ENCODE measurements at places on chromosomes 11 and 22.

DNA sequence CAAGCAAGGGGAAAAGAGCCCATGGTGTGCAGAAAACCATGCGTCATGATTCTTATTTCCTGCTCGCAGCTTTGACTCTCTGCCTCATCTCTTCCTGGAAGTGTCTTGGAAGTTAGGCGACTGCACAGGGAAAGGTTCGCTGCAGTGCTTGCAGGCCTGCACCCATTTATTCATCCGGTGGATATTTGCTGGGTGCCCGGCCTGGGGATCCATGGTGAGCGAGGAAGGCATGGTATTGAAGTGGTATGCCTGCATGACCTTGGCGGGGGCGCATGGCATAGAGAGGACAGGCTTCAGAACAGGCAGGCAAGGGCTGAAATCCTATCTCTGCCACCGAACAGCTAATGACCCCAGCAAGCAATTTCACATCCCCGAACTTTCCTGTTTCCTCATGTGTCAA lies 40.6 kb downstream of the FAM83F start:
- no peak for DNase-seq

DNA sequence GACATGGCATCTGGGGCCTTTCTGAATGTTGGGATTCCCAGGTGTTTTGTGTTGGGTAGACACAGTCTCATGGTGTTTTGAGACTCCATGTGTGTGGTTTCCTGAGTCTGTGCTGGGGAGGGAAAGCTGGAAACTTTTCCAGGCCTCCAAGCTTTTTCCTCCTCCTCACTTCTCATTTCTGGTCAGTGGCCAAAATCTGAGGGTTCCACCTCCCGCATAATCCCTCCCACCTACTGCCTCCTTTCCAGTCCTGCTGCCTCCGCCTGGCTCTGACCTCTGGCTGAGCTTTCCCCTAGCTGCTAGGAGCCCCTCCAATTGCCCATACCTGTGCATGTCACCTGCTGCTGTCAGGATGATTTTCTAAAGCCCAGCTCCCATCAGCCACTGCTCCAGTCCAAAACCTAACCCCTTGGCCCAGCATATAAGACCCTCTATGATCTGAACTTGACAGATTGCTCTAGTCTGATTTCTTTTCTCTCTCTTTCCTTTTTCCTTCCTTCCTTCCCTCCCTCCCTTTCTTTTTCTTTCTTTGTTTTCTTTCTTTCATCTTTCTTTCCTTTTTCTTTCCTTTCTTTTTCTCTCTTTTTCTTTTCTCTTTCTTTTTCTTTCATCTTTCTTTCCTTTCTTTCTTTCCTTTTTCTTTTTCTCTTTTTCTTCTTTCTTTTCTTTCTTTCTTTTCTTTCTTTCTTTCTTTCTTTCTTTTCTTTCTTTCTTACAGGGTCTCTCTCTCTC lies 51.4 kb upstream of the NECTIN1 start:
- DNase-seq: no peak

- no peak for DNase-seq
Measured at GRCh38 chr22:24330636-24331035, 60.0 kb downstream of the SPECC1L start.

DNA sequence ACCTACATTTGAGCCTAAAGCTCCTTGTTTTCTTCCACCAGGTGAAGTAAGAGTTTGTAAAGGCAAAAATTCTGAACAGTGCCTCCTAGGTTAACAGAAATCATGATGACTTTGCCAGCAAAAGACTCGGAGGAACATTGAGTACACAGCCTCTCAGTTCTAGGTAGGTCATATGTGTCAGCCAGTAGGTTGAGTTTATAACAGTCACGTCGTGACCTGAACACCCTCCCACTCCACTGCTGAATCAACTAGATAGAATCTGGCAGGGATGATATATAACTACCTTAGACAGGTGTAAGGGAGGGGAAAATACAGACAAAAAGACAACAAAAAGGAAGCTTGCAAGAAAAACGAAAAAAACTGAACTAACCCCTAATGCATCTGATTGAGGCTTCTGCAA lies 12.8 kb upstream of the ASPHD2 start:
- DNase-seq: no peak

DNA sequence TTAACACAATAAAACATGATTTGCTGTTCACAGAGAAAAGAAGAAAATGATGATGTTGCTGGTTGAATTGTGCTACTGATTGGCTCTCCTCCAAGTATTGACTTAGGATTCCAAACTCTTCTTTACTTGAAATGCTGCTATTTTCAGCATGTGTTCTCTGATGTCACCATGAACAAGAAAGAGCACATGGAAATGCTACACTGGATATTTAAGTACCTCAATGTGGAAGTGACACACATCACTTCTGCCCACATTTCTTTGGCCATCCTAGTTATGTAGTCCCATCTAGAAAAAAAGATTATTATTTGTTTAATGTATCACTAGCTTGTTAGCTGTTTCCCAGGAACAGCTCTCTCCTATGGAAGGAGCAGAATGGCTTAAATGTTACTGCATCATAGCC lies 27.2 kb downstream of the OR52B2 start:
- no peak for DNase-seq

DNA sequence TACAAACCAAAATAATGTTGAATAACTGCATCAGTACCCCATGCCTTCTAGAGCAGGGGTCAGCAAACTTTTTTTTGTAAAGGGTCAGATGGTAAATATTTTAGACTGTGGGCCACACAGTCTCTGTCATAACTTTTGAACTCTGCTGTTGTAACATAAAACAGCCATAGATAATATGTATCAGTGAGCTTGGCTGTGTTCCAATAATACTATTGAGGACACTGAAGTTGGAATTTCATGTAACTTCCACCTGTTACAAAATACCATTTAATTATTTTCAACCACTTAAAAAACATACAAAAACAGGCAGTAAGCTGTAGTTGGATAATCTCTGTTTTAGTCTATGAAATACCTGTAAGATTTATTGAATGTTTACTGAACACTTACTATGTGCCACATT lies 55.2 kb downstream of the PICALM start:
- no peak for DNase-seq

- no peak for DNase-seq
Measured at GRCh38 chr22:43179911-43180195, 7.1 kb downstream of the TTLL12 start.
